Left forelimb (tissue), 1 donor: ENCODE measurements at places on chromosomes 6 and 20.

DNA sequence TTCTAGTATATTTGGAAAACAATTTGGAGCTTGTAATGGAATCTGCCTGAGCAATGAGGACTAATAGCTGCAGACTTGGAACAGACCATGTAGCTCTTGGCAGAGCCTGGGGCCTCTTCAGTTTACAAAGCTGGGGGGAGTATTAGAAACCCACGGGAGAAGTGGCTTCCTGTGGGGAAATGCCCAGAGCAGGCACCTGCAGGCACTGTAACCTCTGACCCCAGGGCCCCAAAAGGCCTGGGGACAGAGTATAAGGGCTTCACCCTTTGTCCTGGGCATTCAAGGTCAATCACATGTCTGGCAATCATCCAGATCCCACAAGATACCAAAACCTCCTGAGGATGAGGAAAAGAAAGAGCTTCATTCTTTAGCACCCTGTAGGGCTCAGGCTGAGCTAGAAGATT is 19.4 kb downstream of the PKIG start:
- DNase-seq: peak; percentile 78

DNA sequence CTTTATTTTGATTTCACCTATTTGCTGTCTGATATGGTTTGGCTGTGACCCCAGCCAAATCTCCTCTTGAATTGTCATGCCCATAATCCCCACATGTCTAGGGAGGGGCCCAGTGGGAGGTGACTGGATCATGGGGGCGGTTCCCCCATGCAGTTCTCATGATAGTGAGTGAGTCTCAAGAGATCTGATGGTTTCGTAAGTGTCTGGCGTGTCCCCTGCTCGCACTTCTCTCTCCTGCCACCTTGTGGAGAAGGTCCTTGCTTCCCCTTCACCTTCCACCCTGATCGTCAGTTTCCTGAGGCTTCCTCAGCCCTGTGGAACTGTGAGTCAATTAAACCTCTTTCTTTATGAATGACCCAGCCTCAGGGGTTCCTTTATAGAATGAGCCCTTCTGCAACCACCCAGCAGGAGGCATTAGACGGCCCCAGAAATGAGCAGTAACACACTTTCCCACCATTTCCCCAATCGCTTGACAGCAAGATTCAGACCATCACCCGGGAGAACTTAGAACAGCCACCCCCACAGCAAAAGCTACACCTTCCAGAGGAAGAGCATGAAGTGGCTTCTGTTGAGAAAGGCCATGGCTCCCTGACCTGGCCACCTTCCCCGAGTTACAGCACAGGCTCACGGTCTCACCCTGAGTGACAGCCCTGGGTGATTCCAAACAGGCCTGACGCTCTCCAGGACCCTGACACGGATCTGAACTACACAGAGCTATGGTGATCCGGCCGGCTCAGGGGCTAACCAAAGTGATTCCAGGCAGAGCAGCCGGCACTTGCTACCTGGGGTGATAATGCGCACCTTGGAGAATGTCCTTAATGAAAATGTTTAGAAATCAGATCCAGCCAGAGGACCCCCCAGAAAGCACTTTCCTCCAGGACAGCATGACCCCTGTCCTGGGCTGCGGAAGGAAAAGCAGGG is 131.2 kb upstream of the CDH4 start:
- no peak for DNase-seq

DNA sequence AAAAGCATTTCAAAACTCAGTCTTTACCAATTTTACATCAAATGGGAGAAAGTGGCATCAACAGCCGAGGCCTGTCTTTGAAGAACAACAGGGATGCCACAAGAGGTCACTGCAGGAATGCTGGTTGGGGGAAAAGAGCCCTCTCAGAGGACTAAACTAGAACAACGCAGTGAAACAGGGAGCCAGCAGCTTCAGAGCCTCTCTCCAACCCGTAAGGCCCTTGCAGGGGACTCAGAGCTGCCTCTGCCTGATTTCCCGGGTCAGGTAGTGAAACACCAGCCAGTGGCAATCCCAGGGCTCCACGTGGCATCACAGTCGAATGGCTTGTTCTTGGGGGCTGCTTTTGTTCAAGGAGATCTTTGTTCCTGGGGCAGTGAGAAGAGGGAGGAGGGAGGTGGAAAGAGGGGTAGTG is 55.0 kb upstream of the KCNK16 start:
- peak; percentile 78 for DNase-seq

GRCh38 chr6:20870021-20870420 is 335.8 kb downstream of the CDKAL1 start:
- no peak for DNase-seq

DNA sequence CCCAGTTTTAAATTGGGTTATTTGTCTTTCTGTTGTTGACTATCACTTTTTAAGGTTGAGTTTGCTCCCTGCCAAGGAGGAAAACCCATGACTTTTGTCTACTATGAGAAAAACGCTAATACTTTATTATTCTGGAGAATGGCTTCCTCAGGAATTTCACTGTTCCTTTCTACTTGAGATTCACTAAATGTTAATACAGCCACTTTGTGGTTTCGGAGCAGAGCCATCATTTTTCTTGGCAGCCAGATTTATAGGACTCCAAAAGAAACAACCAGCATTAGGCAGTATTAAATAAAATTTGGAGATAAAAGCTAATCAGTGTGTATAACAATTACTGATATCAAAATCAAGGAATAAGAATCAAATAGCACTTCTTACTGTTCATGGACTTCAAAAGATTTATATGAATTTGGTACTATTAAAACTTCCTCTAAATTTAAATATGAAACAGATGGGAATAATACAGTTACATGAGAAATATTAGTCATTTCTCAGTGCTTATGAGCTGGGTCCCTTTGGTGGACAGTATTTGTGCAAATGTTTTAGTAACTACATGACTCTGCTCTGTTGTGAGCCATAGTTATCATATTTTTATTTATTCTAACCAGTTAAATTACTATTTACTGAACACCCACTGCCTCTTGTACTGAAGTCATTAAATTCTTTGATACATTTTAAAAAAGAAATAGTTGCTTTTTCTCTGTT is 64.1 kb upstream of the FBXO30 start:
- no peak for DNase-seq

DNA sequence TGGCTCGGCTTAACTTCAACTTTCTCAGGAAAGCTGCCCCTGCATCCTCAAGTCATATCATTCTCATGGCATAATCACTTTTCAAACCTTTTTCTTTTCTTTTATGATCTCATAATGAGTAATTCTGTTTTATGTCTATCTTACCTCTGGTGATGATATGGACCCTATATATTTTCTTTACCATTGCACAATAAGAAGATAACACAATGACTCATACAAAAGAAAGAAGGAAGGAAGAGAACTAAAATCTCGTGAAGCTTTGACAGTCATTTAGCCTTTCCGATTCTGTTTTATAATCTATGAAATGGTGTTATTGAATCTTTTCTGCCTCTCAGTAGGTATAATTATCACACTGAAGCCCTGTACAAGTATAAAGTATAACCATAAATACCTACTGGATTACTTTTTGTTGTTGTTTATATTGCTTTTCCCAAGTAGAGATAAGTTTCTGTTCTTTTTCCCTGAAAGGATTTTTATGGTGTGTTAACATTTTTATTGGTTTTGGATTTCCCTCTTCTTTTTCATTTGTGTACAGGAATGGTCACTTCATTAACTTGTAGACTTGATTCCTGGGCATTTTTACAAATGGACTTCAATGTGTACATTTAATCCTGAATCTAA is 300.9 kb downstream of the LAMA2 start:
- DNase-seq: no peak

DNA sequence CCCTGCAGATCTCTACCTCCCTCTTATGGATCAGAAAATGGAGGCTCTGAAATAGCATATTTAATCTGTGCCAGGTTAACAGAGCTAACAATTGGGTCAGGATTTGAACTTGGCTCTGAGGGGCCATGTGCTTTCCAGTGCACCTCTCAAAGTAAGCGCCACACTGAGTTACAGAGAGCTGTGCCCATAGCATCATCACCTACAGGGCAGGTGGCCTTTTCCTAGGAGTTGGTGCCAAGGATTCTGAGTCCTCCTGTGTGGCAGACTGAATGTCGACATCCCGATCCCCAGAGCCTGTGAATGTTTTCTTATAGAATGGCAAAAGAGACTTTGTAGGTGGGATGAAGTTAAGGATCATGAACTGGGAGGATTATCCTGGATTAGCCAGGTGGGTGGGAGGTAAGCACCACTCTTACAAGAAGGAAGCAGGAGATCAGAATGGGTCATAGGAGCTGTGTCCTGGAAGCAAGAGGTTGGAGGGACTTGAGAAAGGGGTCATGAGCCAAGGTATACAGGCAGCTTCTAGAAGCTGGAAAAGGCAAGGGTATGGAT is 68.0 kb upstream of the TBC1D7 start:
- peak; percentile 33 for DNase-seq

DNA sequence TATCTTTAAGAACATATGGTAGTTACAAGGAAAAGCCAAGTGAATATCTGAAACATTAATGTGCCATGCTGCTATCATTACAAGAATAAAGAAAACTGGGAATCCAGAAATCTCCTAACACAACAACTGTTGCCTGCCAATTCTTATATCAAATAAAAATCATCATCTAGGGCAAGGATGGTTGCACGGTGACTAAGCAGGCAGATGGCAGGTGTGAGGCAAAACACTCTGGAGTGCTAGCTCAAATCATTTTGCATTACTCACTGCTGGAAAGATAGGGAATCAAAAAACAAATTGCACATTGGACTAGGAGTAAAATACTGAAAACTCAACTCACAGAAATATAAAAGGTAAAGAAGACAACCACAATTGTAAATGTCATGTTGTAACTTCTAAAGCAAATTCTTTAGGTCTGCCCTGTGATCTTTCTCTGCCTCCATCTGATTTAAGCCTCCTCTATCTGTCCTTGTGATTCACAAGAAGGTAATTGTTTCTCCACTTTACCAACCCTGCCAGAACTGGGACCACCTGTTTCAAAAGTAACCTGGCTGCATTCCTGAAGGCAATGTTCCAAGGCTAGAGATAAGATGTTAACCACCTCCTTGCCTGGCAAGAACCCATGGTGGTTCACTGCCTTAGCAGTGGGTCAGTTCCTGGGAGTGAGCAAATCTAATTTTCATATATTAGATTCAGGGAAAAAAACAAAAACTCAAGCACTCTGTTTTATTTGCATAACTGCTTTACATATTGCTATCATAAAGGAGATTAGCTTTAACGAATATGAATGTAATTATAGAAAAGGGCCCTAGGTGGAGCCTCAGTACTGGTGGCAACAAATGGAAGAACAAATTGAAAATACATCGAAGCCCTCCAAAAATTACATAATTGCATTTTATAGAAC is 33.1 kb upstream of the LCA5 start:
- DNase-seq: no peak
